IMR-90 (cell line): ENCODE measurements at places on chromosomes 3 and 15.

- H3K36me3 ChIP-seq = no peaks in the 10 kb centered on the region
- peaks cover 9% of the 10 kb centered on the region for H3K4me1 ChIP-seq
- DNase-seq = no peak
- no peak overlapping the region for H3K27ac ChIP-seq
Measured at GRCh38 chr15:29891096-29891457, 68.8 kb upstream of the TJP1 start.

- H3K36me3 ChIP-seq = peaks cover 8% of the 10 kb centered on the region
- DNase-seq = peak; percentile 9
- H3K4me3 ChIP-seq = no peak overlapping the region
Measured at GRCh38 chr3:107810171-107811071, 280.4 kb downstream of the CD47 start.

- H3K27ac ChIP-seq = no peak overlapping the region
- H3K4me3 ChIP-seq = no peak overlapping the region
- H3K4me1 ChIP-seq = peaks cover 9% of the 10 kb centered on the region; the same call in 1 of the 2 replicates
- no peaks in the 10 kb centered on the region for H3K36me3 ChIP-seq
- DNase-seq = peak; percentile 88
- H3K27me3 ChIP-seq = no peaks in the 10 kb centered on the region
Measured at GRCh38 chr3:104629038-104629437, 737.7 kb upstream of the ALCAM start.

DNA sequence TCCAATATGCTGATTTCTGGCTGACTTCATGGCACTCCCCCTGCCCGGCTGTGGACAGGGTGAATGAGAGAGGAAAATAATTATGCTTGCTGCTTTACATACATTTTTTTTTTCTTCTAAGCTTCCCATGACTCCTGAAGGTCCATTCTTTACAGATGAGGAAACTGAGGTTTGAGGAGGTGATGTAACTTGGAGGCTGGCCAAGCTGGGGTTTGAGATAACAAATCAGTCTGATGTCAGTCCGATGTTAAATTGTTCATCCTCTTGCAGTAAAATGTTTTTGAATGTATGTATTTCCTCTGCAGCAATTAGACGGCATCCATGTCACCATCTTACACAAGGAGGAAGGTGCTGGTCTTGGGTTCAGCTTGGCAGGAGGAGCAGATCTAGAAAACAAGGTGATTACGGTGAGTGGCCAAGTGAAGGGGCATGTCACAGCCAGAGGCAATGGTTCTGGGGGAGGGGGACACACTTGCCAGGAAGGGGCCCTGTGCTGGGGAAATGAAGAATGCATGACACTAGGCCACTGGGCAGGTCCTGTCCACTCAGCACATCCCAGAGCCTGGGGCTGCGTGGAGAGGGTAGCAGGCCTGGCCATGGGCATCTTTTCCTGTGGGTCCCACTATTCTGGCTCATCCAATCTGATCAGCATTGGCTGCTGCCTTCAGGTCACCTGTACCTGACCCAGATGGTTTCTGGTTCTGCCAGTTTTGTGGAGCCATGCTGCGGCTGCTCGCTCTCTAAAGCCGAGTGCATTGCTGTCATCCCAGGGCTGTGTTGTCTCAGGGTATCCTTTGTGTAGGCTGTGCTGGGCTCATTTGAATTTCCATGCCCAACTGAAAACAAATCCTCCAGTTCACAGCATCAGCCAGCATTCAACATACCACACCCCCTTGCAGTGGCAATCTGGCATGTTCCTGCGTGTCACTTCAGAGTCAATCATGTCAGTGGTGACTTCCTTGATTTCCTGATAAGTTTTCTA, 20.4 kb downstream of the STARD5 start:
- no peaks in the 10 kb centered on the region for H3K27me3 ChIP-seq
- H3K4me3 ChIP-seq = no peak overlapping the region
- H3K36me3 ChIP-seq = peaks cover 33% of the 10 kb centered on the region; the same call in 1 of the 2 replicates
- H3K4me1 ChIP-seq = peaks cover 4% of the 10 kb centered on the region
- no peak overlapping the region for H3K27ac ChIP-seq

- no peak for DNase-seq
- H3K4me1 ChIP-seq = no peaks in the 10 kb centered on the region
- H3K27ac ChIP-seq = no peak overlapping the region
- no peaks in the 10 kb centered on the region for H3K36me3 ChIP-seq
- H3K27me3 ChIP-seq = no peaks in the 10 kb centered on the region
Measured at GRCh38 chr3:7271631-7272030, 410.7 kb downstream of the GRM7 start.

DNA sequence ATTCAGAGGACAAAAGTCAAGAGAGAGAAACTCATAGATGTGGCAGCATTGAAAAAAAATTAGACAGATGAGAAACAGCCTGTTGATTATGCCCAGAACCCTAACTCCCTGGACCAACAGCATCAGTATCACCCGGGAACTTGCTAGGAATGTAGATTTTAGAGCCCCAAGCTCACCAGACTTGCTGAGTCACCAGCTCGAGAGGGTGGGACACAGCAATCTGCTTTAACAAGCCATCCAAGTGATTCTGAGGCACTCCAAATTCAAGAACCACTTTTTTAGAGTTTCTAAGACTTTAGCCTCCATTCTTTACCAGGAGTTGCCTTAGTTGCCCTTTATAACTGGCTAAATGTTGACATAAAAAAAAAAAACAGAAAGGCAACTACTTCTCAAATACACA, 70.9 kb downstream of the CGGBP1 start:
- no peak for DNase-seq
- H3K36me3 ChIP-seq = no peaks in the 10 kb centered on the region
- H3K27me3 ChIP-seq = no peaks in the 10 kb centered on the region
- no peak overlapping the region for H3K4me3 ChIP-seq
